Breast epithelium (tissue), 4 donors: ENCODE measurements at places on chromosomes 1 and 21. TPM values are rescaled to one million over a fixed set of nuclear protein-coding genes. Genes with fewer than 3 reads are reported as not detected.

The CFAP107 gene
- total RNA-seq, result not detected

The PIK3C2B gene
- total RNA-seq, result 17.6 TPM

The MINDY1 gene
- total RNA-seq, result 26.2 TPM

The DMBX1 gene
- total RNA-seq, result not detected

The ATP6V0B gene
- total RNA-seq, result 131 TPM

The SMCP gene
- total RNA-seq, result not detected

The ACTN2 gene
- total RNA-seq, result 0.48 TPM

The SPRR1B gene
- total RNA-seq, result not detected

The CLDN8 gene
- 213 TPM for total RNA-seq

The FMO2 gene
- 141 TPM for total RNA-seq

The SH3BGR gene
- 5.0 TPM for total RNA-seq

The PSMG1 gene
- 24.7 TPM for total RNA-seq

The ERICH3 gene
- total RNA-seq, result under 0.01 TPM

The TRAF3IP3 gene
- total RNA-seq, result 4.4 TPM

The CCDC181 gene
- 0.73 TPM for total RNA-seq

The INKA2 gene
- 3.0 TPM for total RNA-seq

The VCAM1 gene
- total RNA-seq, result 8.5 TPM

The SVBP gene
- 21.7 TPM for total RNA-seq

The FCGR1A gene
- total RNA-seq, result 8.5 TPM

The ETV3L gene
- total RNA-seq, result not detected

The LCE1E gene
- not detected for total RNA-seq

The S100A9 gene
- 208 TPM for total RNA-seq

The OR6Y1 gene
- not detected for total RNA-seq

The PDPN gene
- 38.8 TPM for total RNA-seq

The LCE1A gene
- not detected for total RNA-seq

The OR2L13 gene
- total RNA-seq, result 0.29 TPM

The CD52 gene
- 12.3 TPM for total RNA-seq

The NID1 gene
- total RNA-seq, result 60.3 TPM

The CFHR4 gene
- not detected for total RNA-seq

The PBX1 gene
- total RNA-seq, result 126 TPM

The SIK1 gene
- 0.80 TPM for total RNA-seq

The FAM72D gene
- 0.32 TPM for total RNA-seq

The FCER1G gene
- 70.1 TPM for total RNA-seq

The LMOD1 gene
- total RNA-seq, result 60.0 TPM

The TRIM46 gene
- 0.98 TPM for total RNA-seq

The FRRS1 gene
- 12.1 TPM for total RNA-seq

The KRTAP15-1 gene
- not detected for total RNA-seq

The KCNH1 gene
- total RNA-seq, result not detected
